ENCODE measurements at places on chromosomes 3 and 15.

DNA sequence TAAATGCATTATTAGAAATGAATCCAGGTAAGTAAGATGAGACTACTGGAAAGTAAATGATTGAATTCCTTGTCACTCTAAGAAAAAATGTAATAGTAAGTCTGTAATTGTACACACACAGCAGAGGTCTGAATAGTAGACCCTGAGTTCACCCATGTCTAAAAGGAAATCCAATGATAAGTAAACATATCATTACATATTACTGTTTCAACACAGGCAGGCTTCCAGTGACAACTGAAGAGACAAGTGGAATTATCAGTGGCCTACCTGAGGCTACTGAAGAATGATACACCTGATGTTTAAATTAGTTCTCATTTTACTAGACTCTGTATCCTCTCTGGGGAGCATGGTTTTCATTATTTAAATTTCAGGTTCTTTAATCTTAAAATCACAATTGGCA, 6.2 kb upstream of the CCNL1 start:
- no peak for DNase-seq

- no peak for DNase-seq
These were observed 89.1 kb upstream of the GALNT15 start for GRCh38 chr3:16085410-16085809.

- DNase-seq = no peak
These were observed 255.4 kb upstream of the ARPP21 start for GRCh38 chr3:35383719-35384555.

DNA sequence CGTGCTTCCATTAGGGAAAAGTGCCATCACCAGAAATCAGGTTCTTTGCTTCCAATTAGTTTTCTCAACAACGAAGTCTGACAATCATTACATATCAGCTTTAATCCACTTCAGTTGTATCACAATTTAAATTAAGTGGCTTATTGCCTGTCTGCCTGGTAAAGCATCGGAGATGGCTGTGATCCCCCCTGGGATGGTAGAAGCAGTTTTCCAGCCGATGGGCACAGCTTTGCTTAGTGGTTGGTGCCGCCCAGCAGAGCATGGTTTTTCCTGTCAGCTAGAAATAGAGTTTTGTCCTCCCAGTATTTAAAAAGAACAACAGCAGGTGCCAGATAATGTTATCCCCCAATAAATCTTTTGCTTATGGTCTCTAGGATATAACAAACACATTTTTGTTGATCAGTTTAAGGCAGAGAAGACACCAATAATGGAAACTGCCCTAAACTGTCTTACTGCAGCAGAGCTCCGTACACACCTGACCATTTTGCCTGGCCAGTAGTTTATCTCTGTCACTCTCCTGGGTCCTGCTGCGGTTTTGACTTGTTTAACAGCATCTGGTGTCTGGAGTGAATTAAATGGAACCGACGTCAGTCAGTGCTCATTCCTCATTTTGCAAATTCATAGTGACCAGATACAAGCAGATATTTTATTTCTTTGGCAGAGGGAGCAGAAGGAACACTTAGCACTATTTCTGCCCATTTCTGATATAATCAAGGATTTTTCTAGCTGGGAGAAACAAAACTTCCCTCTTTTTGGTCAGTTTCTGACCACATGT, 79.1 kb downstream of the SLC49A4 start:
- DNase-seq = no peak

GRCh38 chr15:70902107-70902506, 9.5 kb downstream of the LRRC49 start:
- DNase-seq = no peak

GRCh38 chr3:94525043-94525442, 462.2 kb downstream of the NSUN3 start:
- no peak for DNase-seq

GRCh38 chr3:127458696-127459604, 131.6 kb downstream of the TPRA1 start:
- DNase-seq = peak; percentile 13

- no peak for DNase-seq
These were observed 515.2 kb upstream of the CCDC54 start for GRCh38 chr3:106862067-106862466.

DNA sequence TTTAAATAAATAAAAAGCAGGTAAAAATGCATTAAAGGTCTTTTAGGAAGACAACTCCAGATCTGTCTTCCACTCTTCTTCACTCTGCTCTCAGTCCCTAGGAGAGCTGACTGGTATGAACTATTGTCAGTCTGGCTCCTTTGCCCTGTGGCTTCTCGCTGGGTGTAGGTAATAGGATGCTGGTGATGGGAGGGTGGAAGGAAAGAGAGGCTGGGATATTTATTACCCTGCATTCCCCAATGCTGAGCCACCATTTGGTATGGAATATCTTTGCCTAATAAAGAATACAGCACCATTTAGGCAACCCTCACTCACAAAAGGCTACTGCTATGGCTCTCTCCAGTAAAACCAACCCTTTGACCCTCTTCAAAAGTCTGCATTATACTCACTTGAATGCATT, 326.9 kb downstream of the CNTN3 start:
- no peak for DNase-seq

All from CD4-positive, alpha-beta T cell treated with Interleukin-17A for 4 hours (primary cell).